Activated CD4-positive, alpha-beta memory T cell treated with anti-CD3 and anti-CD28 coated beads for 36 hours (primary cell): ENCODE measurements at places on chromosomes 1 and 21. TPM values are rescaled to one million over a fixed set of nuclear protein-coding genes. Genes with fewer than 3 reads are reported as not detected.

HTR6 gene
- 0.17 TPM for total RNA-seq

DNA sequence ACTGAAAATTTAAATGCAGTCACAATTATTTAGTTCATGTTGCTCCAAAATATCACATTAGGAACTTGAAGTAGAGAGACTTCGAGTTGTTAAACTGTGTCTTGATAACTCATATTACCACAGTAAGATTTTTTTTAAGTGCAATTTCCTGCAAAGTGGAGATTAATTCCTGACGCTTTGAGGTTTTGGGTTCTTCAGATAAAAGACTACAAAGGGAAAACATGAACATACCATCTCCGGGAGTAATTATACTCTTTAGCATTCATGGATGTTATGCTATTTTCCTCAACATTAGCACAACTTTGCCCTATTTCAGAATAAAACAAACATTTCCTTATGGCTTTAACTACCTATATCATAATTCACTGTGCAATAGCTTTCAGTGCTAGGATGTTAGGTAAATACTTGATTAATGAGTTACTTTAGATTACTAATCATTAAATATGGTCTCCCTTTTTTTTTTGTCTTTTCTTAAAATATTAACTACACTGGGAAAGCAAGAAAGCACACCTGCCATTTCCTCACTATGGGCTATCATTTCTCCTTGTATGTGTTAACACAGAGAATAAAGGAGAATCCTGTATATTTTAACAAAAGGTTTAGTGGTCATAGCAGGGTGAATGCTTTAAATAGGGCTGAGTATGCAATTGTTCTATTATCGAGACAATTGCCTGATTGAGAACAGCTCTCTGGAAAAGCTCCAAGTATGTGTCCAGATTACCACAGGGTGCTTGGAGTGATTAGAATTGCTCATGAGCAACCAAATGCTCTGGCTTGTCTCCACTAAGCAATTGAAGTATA is 252.5 kb upstream of the C1orf105 start:
- DNase-seq, result no peak

IPO9 gene
- total RNA-seq, result 67.6 TPM

- no peak for DNase-seq
Observed at GRCh38 chr1:163172596-163172995, 30.1 kb downstream of the RGS5 start.

DNA sequence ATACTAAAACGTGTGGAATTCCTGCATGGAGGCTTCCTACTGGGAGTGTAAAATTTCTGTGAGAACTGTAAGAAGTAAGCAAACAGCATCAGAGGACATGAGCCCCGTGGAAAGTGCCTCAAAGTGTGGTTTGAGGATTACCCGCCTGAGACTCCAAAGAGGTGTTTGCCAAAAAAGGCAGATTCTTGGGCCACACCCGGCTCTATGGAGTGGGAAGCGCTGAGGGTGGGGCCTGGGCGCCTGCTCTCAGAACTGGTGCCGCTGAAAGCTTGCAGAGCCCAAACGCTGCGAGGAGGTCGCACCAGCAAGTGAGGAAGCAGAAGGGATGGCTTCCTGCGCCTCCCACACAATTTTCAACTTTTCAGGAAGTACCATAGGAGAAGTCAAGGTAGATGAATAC is 43.0 kb upstream of the PSEN2 start:
- DNase-seq, result peak; percentile 20

- DNase-seq, result no peak
Observed at GRCh38 chr1:196034080-196034706, 574.0 kb downstream of the KCNT2 start.

DNA sequence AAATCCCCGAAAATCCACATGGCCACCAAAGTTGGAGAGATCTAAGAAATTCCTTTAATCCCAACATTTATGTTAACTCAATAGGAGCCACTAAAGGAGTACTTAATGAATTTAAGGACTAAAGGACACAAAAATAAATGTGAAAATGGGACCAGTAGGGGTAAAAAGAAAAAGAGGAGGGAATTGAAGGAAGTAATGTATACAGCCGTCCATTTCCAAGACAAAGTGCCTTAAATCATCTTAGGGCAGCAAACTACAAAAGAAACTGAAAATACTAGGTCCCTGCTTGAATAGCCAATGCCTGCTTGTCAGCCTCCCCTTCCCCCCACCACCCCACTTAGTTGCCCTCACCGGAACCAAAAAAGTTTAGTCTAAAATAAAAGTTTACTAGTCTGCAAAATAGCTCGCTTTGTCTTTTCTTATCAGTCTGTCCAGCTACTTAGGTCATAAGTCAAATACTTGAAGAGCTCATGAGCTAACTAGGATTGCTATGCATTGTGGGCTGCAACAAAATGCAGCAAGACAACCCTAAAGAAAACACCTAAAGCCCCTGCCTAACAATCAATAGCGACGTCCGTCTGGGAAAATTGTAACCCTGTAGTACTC is 66.3 kb upstream of the TLR5 start:
- no peak for DNase-seq

PDZK1 gene
- not detected for total RNA-seq

GNAT2 gene
- 0.29 TPM for total RNA-seq

DNA sequence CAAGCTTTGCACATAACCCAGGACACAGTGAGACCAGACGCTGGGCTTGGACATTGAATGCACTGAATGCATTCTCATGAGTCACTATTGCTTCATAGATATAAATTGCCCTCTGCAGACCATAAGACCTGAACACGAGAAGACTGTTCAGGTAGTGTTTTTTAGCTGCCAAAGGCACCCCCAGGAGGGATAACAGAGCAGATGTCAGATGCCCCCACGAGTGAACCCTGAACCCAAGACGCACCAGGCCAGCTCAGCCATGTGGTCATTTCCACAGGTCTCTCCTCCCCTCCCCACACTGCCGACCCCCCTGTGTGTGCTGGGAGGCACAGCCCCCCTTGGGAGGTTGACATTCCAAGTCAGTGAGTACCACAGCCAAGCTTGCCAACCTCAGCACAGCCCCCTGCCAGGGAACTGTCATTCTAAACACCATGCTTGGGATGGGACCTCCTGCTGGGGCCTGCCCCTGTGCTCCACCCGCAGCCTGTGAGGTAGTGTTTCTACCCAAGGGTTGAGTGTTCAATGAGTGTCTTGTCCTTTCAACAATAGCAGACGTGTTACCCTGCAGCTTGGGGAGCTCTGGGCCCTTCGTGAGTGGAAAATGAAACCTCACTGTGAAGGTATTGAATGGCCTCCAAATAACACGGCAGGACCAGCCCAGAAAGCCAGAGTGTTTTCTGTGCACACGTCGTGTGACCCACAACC is 68.2 kb downstream of the PSMG1 start:
- no peak for DNase-seq

CLCA2 gene
- total RNA-seq, result not detected

- peak; percentile 79 for DNase-seq
Observed at GRCh38 chr1:31957701-31958674, 19.8 kb upstream of the PTP4A2 start.

GRCh38 chr1:200731654-200732332 is 6.9 kb upstream of the CAMSAP2 start:
- DNase-seq, result no peak

FCER1G gene
- 0.99 TPM for total RNA-seq

PLEKHG5 gene
- total RNA-seq, result 2.1 TPM

DNA sequence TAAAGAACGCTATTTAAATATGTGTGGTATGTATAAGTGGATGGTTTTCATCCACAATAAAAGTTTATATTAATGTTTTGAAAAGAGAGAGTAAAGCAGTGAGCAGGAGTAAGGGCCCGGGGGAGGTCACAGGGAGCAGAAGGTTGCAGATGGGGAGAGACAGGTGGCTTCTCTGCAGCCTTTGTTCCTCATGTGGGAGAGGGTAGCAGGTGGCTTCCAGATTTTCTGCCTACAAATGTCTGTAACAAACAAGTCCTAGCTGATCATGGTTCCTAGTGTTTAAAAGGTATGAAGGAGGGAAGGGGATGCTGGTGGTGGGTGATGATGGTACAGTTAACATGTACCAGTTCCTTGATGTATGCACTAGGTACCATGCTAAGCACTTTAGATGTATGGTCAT is 18.8 kb downstream of the QSOX1 start:
- DNase-seq, result no peak

CAMK1G gene
- total RNA-seq, result 0.94 TPM

DISP1 gene
- 1.1 TPM for total RNA-seq

GRCh38 chr1:94418664-94419655 is 771 bp downstream of the ABCD3 start:
- peak; percentile 20 for DNase-seq

DNA sequence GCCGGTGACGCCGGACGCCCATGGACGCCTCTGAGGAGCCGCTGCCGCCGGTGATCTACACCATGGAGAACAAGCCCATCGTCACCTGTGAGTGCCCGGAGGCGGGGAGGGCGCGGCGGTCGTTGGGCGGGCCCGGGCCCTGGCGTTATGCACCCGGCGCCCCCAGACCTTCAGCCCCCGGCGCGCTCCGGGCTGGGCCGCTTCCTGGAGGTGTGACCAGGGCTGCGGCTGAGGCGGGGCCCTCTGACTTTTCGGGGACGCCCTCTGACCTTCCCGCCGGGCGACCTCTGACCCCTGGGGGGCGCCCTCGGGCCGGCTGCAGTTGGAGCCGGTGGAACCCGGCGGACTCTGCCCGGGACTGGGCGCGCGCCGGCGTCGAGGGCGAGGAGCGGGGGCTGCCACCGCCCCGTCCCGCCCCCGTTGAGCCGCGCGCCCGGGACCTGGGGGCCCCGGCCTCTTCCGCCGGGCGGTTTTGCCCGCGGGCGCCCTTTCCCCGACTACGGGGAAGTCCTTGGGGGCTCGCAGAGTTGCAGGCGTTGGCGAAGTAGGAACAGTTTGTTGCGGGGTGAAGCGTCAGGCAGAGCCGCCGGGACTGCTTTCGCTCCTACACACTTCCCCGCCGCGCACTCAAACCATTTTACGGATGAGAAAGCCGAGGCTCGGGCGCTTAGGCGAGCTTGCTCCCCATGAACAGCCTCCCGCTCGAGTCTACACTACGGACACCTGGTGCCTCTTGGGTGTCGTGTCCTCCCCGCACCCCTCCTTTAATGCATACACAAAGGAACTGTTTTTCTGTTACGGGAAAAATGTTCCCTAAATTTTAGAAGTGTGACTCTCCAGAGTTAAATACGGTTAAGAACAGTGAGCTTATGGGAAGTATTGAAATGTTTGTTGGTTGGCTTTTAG is 618 bp downstream of the TRAPPC10 start:
- DNase-seq, result peak; percentile 91

OR6F1 gene
- total RNA-seq, result not detected

CRNN gene
- total RNA-seq, result not detected

DNA sequence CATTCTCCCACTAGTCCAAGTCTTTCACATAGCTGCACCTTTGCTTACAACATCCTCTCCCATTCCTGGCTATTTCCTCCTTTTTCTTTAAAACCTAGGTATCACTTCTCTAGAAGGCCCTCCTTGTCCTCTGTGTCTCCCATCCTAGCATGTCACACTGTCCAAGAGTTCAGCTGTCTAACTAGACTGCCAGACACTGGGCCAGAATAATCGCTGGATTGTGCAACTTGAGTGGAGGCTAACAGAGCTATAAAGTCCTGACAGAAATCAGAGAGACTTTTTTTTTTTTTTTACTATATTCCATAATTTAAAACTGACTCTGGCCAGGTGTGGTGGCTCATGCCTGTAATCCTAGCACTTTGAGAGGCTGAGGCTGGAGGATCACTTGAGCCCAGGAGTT is 4.2 kb upstream of the ANGPTL7 start:
- DNase-seq, result no peak

DNA sequence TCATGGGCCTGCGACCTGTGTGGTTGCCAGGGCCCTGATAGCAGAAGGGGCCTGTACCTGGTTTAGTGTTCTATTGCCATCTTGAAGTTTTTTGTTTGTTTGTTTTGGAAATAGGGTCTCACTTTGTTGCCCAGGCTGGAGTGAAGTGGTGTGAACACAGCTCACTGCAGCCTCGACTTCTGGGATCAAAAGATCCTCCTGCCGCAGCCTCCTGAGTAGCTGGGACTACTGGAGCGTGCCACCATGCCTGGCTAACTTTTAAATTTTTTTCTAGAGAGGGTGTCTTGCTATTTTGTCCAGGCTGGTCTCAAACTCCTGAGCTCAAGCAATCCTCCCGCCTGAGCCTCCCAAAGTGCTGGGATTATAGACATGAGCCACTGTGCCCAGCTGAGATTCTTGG is 72.9 kb downstream of the UBE2T start:
- DNase-seq, result no peak
